ENCODE measurements at places on chromosomes 7 and 10.
A peak's percentile ranks its signal among the peaks of the same experiment; 100 is the strongest.

GRCh38 chr7:116417593-116418345, 81.8 kb upstream of the CAV2 start:
- DNase-seq = no peak

GRCh38 chr7:152760854-152761748, 1.5 kb downstream of the ACTR3B start:
- DNase-seq = no peak

DNA sequence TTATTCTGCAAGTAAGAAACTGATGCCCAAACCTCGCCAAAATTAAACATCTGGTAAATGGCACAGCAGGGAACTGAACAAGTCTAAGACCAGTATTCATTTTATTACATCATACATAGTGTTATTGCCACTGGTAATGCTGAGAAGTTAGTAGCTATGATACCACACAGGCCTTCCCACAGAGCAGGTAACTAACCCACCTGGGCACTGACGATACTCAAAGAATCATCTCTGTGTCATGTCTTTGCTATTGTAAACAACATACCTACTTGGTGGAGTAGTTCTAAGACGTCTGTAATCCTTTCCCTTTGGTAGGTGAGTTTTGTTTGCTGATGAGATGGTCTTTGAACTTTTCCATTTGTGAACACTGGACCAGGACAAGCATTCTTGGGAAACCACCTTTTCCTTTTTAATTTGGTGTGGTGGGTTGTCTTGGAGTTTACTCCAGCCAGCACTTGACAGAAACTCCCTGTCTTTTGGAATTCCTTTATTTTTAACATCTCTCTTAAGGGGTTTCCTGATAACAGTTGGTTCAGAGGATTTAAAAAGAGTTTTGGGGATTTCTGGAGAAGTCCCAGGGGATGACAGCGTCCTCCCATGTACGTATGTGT, 40.9 kb downstream of the PDSS1 start:
- peak; percentile 29 for DNase-seq

DNA sequence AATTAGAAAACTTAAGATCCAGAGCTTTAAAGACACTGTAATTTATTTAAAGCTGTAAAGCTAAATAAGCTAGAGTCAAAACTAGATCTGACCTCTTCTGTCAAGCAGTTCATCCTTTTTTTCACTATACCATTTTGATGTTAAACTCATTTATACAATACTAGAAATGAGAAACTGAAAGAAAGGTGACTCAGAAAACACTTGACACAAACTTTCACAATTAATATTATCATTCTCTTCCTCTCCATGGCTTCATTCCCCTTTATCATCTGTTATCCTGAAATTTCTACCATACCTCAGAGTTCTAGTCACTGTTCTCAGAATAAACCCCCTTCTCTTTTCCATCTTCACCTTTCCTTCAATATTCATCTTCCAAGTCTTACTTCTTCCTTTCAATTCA, 1.3 kb downstream of the FIGNL1 start:
- DNase-seq = no peak

DNA sequence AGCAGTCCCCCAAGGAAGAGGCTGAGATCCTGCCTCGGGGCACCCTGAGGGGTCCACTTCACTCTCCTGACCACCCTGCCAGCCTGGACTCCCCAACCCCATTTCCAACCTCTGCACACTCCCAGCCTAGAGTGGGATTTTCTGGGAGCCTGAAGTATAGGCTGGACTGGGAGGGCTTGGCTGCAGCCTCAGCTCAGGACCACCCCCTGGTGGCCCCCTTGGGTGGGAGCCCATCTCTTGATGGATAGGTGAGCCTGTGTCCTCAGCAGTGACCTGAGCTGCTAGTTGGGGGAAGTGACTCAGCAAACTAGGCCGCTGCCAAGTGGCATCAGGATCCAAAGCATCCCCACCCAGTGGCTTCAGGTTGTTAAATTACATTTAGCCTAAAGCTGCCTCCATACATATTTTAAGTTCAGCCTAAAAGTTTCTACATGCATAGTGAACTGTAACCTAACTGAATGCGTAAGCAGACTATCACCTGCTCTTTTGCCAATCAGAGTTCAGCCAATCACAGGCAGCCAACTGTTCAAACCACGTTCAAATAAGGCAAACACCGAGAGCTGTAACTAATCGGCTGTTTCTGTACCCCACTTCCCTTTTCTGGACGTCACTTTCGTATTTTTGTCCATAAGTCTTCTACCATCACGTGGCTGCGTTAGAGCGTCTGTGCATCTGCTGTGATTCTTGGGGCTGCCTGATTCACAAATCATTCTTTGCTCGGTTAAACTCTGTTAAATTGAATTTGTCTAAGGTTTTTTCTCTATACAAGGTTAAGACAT, 144.0 kb downstream of the PLPP4 start:
- peak; percentile 61 for DNase-seq

GRCh38 chr7:150943453-150943814, 34.7 kb downstream of the KCNH2 start:
- no peak for DNase-seq

GRCh38 chr10:71671994-71672946, 47.3 kb downstream of the C10orf105 start:
- no peak for DNase-seq

DNA sequence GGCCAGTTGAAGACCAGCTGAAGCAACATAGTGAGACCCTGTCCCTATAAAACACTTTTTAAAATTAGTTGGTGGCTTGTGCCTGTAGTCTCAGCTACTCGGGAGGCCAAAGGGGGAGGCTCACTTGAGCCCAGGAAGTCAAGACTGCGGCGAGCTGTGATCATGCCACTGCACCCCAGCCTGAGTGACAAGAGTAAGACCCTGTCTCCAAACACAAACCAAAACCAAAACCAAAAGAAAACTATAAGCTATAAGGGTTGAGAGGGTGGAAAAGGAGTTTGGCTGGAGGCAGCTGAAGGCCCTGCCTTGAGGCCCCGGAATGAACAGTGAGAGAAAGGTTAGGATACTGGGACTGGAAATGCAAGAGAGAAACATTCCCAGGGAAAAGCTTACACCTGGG, 10.9 kb upstream of the EXOC6 start:
- no peak for DNase-seq

DNA sequence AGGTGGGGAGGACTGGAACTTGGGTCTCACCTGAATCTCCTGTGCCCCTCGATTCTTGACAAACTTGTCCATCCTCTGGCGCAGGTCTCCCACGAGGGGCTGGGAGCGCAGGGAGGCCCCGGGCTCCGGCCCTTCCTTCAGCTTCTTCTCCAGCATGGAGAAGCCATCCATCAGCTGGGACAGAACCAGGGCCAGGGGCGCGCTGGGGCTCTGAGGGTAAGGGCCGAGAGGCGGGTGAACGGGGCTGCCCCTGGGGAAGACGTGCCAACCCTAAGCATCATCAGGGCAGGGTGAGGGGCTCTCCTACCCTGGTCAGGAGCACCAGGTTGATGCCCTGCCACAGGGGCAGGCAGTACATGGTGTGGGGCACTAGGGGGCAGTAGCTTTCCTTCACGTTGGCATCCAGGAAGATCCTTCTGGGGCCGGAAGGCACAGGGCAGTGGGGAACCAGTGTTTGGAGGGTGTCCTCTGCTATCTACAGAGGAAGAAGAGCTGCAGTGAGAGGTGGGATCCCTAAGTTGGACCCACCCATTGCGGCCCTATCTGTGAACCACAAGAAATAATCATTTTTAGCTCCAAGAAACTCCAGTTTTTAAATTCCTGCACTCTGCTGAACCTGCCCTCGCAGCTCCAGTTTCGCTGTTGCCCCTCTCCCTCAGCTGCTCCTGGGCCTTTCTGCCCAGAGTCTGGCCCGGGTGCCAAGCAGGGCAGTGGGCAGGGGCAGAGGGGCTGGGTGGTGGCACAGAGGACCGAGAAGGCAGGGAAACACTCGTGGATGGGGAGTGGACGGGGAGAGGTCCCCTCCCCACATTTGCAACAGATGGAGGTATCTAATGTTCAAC, 10.8 kb upstream of the PYROXD2 start:
- DNase-seq = peak; percentile 76

GRCh38 chr7:76246804-76247389, 45.2 kb downstream of the SRRM3 start:
- no peak for DNase-seq

GRCh38 chr7:46146454-46147255, 225.6 kb upstream of the IGFBP3 start:
- no peak for DNase-seq

DNA sequence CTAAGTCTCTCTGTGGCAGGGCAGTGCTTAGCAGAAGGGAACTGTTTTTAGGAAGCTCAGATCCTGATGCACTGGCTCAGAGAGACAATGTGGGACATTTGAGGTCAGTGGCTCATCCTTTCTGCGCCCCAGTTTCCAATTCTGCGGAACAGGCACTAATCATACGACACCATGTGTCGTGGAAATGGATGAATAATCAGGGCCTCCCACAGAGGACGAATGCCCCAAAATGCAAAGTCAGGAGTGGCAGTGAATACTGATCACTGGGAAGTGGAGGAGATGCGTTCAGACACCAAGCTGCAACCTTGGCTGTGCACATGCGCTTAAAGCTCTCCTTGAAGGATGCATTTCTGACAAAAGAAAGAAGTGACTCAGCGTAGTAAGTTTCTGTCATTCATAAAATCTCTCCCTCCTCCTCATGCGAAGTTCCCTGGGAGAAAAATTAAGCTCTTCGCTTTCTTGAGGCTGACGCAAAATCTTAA, 21.9 kb upstream of the ECHDC3 start:
- DNase-seq = peak; percentile 94

DNA sequence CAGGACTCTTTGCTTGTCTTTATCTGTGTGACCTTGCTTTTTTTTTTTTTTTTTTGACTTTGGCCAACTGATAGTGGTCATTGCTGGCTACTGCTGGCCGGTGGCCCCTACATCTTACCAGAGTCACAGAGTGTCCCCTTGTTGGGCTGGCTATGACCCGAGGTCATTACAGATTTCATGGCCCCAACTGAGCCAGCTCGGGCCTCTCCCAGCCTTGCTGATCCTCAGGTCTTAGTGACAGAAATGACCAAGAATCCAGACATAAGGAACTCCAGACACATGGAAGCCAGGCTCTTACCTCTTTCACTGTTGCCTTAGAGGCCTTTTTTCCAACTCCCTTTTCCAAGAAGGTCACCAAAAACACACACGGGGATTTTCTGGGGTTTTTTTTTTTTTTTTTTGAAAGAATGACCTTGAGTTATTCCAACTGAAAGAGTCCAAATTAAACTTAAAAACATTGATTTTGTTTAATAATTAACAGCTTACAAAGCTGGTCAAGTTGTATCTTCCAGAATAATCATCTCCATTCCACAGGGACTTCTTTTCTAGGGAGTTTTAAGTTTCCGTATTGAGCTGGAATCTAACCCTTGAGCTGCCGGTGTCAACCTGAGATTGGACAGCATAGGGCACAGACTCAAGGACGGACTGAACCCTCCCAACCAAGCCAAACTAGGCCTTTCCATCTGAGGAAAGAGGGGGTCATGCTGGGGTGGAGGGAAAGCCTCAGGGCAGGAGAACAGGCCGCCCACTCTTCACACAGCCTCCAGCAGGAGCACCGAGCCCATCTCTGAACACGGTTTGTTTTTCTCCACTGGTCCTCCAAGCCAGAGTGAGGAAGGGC, 43.8 kb downstream of the PIK3AP1 start:
- DNase-seq = no peak

DNA sequence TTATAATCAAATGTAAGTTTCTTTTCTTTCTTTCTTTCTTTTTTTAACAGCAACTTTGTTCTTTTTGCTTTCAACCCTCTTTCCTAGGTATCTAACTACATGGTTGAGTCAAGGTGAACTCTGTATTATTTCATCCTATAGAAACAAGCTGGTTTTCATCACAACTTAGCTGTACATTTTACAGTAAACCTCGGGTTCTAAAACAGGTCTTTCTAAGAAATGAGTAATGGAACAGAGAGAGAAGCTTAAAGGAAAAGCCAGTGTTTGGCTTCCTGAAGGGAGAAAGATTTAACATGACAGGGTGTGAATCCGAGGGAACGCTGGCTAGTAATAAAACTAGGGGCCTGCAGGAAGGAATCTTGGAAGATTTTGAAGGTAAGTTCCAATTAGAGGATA, 143.4 kb upstream of the ITGB1 start:
- no peak for DNase-seq

DNA sequence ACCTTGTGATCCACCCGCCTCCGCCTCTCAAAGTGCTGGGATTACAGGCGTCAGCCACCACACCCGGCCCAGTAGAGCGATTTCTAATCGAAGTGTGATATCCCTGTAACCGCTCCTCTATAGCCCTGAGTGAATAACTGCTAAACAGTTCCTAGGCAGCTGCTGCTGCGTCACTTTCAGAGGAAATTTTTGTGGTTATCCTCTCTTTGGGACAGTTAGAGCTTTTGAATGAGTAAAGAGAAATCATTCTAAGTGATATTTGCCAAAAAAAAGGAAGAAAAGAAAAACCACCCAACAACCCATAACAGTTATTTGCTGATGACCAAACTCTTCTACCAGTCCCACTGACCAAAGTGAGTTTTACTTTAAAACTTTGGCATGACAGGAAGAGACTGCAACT, 59.9 kb downstream of the MKX start:
- no peak for DNase-seq

DNA sequence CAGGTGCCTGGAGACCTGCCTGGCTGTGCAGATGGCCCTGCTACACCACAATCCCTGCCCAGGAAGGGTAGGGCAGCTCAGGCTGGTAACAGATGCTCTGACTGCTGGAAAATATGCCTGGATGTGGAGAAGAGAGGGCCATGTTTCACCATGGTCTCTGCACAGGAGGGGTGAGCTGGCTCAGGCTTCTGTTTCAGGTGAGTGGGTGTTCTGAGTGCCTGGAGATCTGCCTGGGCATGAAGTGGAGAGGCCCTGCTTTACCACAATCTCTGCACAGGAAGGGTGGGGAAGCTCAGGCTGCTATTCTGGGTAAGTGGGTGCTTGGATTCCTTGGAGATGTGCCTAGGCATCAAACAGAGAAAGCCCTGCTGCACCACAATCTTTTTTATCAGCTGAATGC, 350.1 kb downstream of the KIF20B start:
- DNase-seq = no peak

- no peak for DNase-seq
Observed at GRCh38 chr7:120304674-120305073, 31.7 kb downstream of the KCND2 start.

- DNase-seq = no peak
Observed at GRCh38 chr7:87671-88070, 104.7 kb upstream of the FAM20C start.

GRCh38 chr10:13629116-13629515, 42.4 kb downstream of the PRPF18 start:
- no peak for DNase-seq

GRCh38 chr10:79355420-79356017, 8.2 kb downstream of the PPIF start:
- peak; percentile 52 for DNase-seq

- peak; percentile 19 for DNase-seq
Observed at GRCh38 chr10:23439961-23440889, 1.4 kb downstream of the OTUD1 start.

- DNase-seq = peak; percentile 14
Observed at GRCh38 chr10:99671386-99671785, 12.1 kb downstream of the ENTPD7 start.

- no peak for DNase-seq
Observed at GRCh38 chr10:113487154-113487553, 65.7 kb upstream of the HABP2 start.

- no peak for DNase-seq
Observed at GRCh38 chr7:38506756-38507155, 124.4 kb downstream of the AMPH start.

GRCh38 chr7:2012044-2012900, 220.5 kb downstream of the MAD1L1 start:
- no peak for DNase-seq

GRCh38 chr7:37781156-37781555, 67.2 kb upstream of the NME8 start:
- peak; percentile 56 for DNase-seq

GRCh38 chr10:87603196-87603595, 56.5 kb upstream of the PAPSS2 start:
- no peak for DNase-seq

Data from suppressor macrophage (primary cell).